Stimulated activated CD8-positive, alpha-beta memory T cell treated with anti-CD3 and anti-CD28 coated beads, Interleukin-7, amount 100 ng/mL, for 48 hours (primary cell): ENCODE measurements at places on chromosomes 1 and 21.
A peak's percentile ranks its signal among the peaks of the same experiment; 100 is the strongest.

DNA sequence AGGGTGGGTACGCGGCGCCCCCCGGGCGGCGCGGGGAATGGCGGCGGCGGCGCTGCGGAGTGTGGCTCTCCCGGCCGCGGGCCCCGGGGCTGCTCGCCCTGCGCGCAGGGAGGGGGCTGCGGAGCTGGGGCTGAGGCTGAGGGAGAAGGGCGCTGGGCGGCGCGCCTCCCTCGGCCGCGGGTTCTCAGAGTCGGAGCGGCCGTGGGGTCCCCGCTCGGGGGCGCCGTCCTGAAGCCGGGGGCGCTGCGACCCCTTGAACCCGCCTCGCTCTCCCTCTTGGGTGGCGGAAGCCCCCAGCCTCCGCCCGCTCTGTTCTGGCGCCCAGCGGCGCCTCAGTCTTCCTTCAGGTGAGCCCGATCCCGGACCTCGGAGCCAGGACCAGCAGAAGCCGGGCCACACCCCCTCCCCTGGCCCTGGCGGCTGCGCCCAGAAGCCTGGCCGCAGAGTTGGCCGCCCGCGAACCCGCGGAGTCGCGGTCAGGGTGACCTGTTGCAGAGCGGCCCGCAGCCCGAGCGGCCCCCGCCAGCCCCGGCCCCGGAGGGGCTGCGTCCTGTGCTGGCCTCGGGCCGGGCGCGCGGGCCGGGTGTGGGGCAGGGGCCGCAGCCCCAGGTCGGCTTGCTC is 532 bp downstream of the RALGPS2 start:
- no peak for DNase-seq

DNA sequence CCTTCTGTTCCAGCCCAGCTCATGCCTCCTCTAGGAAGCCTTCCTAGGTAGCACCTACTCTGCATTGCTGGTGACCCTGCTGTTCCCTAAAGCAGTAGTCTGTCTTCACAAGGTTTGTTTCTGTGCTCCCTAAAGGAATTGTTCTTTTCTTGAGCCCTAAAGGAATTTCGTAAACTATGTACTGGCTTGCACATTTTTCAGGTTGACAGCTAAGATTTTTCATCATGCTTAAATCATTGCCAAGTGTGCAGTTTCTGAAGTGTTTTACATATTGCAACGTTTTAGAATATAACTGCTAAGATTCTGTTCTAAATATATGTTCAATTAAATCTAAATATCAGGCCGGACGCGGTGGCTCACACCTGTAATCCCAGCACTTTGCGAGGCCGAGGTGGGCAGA is 13.1 kb downstream of the S100A16 start:
- no peak for DNase-seq

- no peak for DNase-seq
Observed at GRCh38 chr1:246814890-246815289, 90.7 kb downstream of the SCCPDH start.

DNA sequence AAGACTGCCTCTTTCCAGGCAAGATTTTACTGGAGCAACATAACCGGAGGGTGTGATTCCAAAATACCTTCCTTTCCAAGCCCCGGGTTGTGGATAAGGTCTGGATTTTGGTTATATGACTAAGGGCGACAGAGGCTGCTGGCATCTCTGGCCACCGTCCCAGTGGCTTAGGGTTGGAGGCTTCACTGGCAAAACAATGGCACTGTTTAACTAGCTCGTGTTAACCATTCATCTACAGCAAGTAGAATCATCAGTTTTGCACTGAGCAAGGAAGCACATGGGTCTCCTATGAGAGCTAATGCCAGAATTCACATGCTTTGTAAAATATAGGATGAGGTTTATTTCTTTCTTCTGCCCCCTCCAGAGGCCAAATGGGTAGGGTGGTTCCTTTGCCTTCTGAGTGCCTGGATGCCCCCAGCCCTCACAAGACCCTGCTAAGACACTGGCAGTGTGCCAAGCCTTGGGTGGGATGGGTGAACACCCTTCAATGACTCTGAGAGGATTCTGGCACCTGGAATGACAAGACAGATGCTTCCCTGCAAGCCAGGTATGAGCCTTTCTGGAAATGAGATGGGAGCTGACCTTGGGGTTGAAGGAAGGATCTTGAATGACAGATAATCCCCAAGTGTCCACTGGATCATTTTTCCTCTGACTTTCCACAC is 36.8 kb downstream of the DHCR24 start:
- no peak for DNase-seq

DNA sequence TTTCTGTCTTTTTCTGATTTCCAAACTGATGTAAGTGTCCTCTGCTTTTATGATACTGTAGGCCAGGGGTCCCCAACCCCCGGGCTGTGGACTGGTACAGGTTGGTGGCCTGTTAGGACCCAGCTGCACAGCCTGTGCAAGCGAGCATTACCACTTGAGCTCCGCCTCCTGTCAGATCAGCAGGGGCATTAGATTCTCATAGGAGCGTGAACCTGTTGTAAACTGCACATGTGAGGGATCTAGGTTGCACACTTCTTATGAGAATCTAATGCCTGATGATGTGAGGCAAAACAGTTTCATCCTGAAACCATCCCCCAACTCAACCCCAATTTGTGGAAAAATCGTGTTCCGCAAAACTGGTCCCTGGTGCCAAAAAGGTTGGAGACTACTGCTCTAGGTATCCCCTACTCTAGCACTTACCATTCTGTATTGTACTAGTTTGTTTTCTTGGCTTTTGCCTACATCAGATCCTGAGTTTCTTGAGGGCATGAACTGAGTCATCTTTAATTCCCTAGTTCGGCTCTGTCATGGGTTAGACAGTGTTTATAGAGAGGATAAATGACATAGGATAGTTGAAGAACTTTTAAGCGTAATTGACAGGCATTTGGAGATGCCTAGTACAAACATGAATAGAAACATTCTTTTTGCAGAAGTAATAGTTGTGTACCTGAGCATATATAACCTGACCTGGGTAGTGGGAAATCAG is 4.1 kb downstream of the ABCD3 start:
- DNase-seq = no peak

DNA sequence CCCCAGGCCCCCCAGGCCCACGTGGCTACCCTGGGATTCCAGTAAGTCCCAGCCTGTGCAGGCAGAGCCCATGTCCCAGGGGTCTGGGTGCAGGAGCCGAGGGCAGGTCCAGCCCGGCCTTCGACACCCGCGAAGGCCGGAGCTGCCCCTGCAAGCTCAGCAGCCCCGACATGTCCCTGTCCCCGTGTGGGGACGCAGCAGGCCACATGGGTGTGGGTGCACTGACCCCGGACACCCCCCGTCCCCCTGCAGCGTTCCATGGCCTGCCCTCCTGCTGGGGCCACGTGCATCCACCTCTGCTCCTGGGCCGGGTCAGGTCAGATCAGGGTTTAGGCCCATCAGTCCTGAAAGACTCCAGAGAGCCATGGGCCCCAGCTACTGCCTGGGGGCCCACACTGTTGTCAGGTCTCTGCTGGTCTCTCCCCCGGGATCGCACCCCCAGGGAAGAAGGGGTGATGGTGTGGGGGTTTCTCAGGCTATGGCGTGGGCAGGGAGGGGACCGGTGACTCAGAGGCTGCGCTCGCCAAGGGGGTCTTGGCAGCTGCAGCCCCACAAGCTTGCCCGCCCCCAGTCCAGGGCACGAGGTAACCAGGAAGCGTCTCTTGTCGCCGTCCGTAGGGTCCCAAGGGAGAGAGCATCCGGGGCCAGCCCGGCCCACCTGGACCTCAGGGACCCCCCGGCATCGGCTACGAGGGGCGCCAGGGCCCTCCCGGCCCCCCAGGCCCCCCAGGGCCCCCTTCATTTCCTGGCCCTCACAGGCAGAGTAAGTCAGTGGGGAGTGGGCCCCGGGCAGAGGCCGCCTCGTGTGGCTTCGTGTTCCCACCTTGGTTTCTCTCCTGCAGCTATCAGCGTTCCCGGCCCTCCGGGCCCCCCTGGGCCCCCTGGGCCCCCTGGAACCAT is 37.5 kb downstream of the SLC19A1 start:
- DNase-seq = no peak

GRCh38 chr21:45184869-45185268 is 102.8 kb downstream of the POFUT2 start:
- no peak for DNase-seq

DNA sequence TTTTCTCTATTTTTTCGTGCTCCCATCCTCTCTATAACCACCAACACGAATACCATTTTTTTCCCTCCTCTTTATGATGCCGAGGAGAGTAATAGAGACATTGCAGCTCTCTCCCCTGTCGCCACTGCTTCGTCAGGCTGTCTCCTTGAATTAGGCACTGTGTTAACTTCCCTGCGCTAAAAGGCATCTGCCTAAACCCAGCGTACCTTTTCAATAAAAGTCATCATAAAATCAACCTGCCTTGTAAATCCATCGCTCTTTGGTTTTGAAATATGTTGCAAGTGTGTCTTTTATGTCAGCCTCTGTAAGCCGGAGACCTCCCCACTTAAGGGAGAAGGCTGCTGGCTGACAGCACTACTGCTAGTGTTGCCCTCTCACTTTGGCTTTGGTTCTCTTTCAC is 8.7 kb downstream of the RNF220 start:
- no peak for DNase-seq

GRCh38 chr1:167016100-167016750 is 27.1 kb downstream of the MAEL start:
- DNase-seq = no peak

- DNase-seq = no peak
Observed at GRCh38 chr1:25858494-25858893, 763 bp downstream of the AUNIP start.

- DNase-seq = no peak
Observed at GRCh38 chr1:85151446-85151845, 49.4 kb downstream of the SYDE2 start.

- no peak for DNase-seq
Observed at GRCh38 chr21:41520560-41521442, 12.8 kb upstream of the TMPRSS2 start.

DNA sequence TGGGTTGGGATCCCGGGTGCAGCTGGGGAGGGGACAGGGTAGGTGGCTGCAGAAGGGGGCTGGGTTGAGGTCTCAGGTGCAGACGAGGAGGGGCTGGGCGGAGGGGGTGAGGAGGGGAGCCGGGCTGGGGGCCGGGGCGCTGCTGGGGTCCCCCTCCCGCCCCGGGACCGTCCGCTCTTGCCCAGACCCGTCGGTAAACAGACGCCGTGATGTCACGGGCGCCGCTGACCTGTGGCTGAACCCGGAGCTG is 22.3 kb downstream of the DHRS3 start:
- DNase-seq = no peak

GRCh38 chr1:226643177-226643576 is 94.6 kb downstream of the STUM start:
- peak; percentile 43 for DNase-seq

DNA sequence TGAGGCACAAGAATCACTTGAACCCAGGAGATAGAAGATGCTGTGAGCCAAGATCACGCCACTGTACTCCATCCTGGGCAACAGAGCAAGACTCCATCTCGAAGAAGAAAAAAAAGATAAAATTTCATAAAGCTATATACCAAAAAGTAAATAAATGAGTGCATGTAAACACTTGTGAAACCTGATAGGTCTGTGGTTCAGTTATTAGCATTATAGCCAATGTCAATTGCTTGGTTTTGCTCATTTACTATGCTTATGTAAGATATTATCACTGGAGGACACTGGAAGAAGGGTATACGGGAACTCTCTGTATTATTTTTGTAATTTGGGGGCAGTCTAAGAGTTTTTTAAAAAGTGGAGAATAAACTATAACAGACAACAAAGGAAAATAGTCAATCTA is 17.7 kb upstream of the TAL1 start:
- DNase-seq = no peak

DNA sequence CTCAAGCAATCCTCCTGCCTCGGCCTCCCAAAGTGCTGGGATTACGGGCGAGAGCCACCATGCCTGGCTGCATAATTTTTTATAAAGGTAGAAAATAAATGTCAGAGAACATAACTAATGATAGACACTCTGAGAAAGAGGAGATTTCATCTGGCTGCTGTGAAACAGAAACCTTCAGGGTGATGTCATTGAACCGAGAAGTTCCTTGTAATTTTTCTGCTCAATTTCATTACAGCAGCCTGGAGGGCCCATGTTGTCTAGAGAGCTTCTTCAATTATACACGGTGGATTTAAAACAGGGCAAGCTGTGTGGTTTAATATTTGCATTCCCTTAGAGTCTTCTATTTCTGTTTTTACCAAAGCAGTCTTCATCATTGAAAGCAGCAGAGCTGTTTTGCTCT is 64.3 kb upstream of the MORC3 start:
- no peak for DNase-seq

- DNase-seq = no peak
Observed at GRCh38 chr1:40808444-40808843, 24.9 kb downstream of the KCNQ4 start.

DNA sequence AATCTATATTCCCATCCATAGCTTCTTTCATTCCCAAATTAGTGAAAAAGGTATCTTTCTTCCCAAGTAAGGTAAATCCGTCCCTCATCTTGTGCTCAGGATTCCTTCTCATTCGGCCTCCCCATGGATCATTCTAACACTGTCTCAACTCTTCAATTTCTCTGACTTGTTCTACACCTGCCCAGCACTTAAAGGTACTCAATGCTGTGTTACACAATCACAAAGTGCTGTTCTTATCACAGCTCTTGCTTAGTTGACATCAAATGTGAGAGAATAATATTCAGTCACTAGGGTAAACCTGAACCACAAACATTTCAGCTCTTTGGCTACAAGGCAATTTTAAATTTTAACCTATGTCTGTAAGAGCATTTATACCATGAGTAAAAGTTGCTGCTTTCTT is 94.8 kb downstream of the DIRAS3 start:
- no peak for DNase-seq

DNA sequence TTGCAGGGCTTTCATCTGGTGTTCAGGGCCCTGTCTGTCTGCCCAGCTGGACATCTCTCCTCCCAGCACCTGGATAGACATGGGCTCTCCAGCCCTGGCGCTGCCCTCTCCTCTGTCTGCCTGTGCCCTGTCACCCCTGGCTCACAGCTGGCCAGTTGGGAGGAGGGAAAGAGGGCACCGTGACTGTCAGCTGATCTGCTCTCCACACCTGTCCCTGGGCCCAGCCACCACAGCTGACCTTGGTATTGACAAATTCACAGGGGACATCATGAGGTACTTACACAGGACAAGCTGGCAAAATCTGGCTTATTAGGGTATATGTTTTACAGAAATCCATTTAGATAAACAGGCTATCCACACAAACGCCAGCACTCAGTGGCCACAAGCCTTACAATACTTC is 8.3 kb downstream of the TNR start:
- DNase-seq = no peak

DNA sequence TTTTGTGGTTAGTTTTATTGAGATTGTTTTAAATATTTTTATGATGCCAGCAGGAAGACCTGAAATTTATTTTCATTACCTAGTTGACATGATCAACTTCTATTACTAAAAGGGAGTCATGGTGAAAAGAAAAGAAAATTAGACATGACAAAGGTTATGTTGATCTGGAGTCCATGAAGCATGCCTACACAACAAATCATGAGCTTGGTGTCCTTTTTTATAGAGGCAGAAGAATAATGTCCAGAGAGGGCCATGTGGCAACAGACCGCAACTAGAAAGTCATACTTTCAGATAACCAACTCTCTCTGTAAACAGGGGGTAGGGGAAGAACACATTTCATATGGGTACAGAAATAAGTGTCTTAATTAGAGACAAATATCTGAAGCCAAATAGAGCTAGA is 175.5 kb upstream of the HOOK1 start:
- no peak for DNase-seq
